AG09319 (cell line): ENCODE measurements at places on chromosomes 11 and 22.

DNA sequence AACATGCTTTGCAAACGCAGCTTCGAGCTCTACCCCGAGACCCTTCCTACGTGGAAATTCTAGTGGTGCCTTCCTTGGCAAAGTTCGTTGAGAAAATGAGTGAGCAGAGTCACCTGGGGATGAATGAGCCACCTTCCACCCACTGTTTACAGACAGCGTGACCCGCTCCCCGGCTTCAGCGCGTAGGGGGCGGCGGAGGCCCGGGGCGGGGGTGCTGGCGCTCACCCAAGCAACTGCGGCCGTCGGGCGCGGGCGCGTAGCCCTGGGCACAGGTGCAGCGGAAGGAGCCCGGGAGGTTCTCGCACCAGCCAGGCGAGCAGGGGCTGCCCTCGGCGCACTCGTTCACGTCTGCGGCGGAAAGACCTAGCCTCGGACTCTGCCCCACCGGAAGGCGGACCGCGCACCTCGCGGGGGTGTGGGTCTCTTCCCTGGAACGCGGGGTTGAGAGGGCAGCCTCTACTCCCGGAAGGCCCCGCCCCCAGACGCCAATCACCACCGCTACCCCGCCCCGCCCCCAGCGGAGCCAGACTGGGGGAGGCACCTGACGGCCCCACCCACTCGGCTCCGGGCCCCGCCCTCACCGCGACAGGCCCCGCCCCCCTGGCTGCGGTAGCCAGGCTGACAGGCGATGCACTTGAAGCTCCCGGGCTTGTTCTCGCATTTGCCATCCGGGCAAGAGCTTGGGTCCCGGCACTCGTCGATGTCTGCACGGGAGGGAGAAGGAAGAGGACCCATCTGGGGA is 11.8 kb downstream of the LTBP3 start:
- no peak for DNase-seq

DNA sequence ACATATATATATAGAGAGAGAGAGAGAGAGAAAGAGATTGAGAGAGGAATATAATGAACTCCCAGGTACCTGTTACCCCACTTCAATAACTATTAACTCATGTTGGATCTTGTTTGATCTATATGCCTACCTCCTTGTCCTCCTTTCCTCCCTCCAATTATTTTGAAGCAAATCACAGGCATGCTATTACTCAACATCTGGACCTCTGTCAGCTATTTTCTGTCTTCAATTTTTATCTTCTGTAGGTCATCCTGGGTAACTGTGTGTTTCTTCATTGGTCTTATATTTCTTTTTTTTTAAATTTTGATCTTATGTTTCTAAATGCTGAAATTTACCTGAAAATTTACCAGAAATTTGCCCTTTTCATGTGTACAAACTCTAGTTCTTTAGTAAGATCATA is 24.8 kb downstream of the UVRAG start:
- DNase-seq = no peak

DNA sequence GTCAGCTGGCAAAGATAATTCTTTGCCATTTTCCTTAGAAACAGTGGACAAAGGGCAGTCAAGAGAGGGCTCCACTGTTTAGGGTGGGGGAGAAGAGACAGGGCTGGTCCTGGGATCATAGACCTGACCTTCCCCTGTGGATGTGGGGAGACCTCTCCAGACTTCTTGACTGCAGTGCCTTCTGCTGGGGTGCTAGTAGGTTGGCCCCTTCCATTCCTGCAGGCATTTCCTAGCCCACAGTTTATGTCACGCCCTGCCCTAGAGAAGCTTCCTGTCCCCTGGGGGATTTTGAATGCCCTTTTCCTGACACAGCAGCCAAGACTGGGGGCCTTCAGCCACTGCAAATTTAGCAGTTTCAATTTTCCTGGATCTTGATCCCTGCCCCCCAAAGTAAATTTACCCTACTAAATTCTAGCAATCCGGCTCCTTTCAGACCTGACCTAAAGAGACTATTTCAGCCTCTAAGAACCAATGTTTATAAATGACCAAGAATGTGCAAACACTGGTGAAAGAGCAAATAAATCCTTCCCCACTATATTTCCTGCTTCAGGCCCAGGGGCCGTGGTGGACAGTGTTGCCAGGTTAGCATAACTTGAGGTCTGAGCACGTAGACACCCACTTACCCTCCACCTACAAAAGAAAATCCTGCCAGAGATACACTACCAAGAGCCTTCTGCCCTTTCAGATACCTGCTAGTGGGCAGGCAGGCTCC is 58.4 kb downstream of the PPFIBP2 start:
- DNase-seq = no peak

GRCh38 chr22:33000342-33001280 is 57.6 kb downstream of the SYN3 start:
- DNase-seq = peak; percentile 10

DNA sequence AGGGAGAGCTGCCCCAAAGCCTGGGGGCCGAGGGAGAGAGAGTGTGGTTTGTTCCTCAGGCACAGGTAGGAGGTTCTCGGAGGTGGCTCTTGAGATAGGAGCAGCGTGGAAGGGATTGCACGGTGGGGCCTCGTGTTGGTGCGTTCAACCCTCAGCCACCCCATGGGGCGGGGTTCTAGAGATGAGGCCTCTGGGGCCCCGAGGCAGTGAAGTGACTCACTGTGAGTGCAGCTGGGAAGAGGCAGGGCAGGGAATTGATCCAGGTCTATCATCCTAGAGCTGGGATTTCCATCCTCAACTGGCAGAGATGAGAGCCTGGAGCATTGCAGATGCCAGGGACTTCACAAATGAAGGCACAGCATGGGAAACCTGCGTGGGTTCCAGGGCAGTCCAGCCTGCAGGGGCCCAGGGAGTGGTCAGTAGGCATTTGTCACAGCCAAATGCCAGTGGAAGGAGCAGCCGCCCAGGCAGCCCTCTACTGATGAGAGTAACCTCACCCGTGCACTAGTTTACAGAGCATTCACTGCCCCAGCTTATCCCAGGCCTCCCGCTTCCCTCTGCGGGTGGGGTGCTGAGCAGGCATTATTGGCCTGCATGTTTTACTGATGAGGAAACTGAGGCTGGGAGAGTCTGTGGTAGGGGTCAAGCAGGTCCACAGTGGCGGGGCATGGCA is 5.1 kb upstream of the SMARCB1 start:
- peak; percentile 41 for DNase-seq

DNA sequence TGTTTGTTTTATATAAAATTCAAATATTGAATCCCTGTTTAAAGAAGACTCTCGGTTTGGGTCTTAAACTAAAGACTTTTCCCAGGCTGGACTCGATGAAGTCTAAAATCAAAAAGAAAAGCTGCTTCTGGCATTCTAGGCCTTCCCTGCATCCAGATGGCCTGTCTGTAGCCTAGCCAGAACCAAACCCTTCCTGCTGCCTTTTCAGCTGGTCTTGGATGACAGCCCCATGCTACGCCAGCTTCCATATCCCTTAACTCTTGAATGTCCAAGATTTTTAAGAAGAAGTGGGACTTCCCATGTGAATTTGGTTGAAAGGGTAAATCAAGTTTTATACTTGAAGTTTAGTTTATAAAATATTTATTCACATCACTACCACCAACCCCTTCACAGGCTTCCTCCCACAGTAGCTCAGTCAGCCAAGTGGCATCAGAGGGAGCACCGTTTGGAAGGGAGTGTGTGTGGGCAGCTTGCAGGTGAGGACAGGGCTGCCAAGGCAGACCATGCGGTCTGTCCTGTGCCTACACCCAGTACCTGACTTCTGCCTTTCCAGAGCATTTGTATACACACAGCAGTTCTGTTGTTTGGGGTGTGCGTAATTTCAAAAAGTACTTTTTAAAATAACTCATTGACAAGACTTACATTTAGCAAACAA is 18.2 kb upstream of the PSMA1 start:
- no peak for DNase-seq

- no peak for DNase-seq
These were observed 209.7 kb downstream of the SNX19 start for GRCh38 chr11:130706572-130706971.

DNA sequence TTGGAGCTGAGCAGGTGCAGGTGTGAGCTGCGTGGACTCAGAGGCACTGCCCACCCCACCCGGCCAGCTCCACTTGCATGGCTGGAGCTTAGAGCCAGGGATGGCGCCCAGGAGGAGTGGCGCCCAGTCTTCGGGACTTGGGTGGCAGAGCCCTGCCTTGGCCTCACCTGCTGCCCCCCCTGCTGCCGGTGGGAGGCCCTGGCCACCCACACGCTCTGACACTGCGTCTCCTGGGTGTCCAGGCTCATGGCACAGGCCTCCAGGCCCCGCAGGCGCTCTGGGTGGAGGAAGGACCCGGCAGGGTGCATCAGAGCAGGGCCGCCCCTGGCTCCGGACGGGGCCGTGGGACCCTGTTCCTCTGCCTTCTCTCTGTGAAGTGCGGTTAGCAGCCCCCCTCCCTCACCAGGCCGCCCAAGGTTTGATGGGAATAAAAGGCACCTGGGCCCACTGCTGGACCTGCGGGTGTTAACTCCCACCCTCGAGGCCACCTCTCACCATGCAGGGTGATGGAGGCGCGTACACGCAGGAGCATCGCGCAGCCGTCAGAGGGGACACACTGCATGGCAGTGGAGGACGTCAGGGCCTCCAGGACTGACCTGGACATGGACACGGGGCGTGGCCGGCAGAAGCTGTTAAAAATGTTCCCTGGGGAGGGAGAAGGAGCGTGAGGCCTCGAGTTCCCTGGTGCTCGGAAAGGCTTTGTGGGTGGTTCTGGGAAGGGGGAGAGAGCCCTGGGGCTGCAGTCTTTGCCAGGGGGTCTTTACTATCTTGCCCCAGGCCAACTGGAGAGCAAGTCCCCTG is 11.8 kb downstream of the IL17REL start:
- DNase-seq = no peak

DNA sequence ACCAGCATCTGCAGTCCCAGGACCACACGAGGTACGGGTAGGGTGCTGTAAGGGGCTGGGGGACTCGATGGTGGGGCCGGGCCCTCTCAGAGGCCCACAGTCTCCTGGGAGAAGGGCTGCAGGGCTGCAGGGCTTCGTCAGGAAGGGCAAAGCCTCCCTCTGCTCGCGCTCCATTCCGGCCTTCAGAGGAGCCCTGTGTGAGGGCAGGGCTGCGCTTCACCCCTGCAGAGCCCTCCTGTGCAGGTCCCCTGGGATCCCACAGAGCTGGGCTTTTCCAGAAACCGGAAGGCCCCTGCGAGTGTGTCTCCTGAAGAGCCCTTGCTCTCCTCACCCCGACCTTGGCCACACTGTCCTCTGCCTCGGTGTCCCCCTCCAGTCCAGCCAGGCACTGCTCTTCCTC is 27.2 kb downstream of the WNT11 start:
- no peak for DNase-seq

DNA sequence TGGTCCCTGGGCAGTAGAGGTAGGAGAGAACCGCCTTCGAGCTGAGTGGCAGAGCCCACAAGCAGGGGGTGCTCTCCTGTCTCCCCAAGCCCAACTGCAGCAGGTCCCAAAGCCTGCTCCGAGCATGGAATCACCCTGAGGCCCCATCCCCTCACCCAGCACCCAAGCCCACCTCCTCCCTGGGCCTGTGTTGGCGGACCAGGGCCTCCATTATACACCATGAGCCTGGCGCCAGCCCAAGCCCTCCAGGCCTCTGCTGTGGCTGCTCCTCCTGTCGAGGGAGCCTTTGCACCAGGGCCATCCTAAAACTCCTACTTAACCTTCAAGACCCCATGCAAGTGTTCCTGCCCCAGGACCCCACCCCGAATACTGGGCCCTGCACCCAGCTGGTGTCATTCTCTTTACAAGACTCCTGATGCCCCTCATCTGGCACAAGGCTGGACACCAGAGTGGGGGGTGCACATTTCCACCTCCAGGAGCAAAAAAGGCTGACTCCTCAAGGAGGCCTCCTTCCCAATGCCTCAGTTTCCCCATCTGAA is 16.6 kb downstream of the GP1BB start:
- no peak for DNase-seq

DNA sequence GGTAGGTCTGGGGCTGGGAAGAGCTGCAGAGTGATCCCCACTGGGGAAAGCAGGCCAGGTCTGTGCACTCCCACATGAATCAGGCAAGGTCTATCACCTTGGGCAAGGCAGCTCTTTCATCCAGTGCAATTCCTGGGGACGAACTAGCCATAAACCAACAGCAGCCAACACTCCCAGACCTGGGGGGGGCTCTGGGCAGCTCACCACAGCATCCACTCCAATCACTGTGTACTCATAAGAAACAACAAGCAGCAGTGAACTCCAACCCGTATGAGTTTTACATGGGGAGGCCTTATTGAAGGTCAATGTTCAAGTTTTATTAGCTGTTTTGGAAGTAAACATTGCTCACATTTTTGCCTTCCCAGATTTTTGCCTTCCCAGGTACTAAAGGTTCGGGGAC is 157.4 kb upstream of the NAV2 start:
- no peak for DNase-seq

DNA sequence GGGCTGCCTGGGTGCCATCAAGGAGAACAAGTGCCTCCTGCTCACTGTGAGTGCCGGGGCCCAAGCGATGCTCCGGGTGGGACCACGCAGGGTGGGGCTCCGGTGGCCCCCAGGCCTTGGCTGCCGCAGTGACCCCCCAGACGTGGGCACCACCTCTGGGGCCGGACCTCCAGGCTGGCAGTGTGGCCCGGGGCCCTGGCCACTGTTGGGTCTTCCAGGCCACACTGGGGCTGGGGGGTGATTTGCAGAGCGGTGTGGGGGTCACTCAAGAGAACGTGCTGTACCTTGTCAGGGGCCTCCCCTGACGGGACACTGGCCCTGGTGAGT is 20.0 kb downstream of the TSPAN4 start:
- no peak for DNase-seq

DNA sequence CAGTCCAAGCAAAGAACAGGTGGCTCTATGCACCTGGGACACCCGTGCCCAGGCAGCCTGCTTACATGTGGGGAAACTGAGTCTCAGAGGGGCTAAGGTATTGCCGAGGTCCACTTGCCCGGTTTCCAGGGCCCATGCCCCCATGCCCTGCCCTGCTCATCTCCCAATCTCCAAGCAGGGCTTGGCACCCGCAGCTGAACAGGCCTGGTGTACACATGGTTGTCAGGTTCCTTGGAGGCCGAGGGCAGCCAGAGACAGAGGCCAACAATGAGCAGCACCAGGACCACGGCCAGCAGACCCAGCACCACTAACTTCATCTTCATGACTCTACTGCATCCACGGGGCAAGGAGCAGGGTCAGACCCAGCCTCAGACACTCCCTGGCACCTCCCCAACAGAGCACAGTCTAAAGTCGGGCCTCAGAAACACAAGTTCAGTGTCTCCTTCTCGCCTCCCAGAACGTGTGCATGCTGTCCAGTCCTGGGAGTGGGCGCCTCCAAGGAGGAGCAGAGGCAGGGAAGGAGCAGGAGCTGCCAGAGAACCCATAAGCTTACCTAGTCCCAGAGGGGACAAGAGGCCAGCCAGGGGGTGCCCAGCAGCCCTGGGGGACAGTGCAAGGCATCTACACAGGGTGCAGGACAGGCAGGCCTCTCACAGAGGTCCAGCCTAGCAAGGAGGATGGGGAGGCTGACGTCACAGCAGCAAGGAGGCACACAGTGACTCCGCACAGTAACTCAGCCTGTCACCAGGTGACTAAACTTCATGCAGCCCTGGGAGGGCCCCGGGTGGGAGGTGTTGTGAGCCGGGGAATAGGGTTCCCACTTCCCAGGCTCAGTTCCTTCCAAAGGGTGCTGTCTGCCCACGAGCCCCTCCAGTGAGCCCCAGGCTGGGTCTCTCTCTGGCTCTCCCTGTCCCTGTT is 20.2 kb upstream of the RGL4 start:
- DNase-seq = no peak
